ENCODE measurements at places on chromosomes 6 and 20.
A peak's percentile ranks its signal among the peaks of the same experiment; 100 is the strongest.

DNA sequence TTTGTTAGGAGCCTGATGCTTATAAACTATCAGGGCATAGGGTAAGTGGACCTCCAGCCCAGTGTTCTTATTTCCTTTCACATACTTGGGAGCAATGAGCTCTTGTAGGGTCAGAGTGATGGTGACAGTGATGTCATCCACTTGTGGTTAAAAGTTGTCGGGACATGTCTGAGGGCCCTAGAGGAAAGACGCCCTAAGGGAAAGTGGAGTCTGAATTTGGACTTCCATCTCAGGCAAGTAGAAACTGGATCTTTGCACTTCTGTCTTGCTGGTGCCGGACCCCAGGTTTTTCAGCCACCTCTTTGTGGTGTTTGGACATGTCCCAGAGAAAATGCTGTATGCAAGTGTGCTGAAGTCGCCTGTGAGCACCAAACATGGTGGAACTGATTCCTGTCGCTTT is 900.5 kb downstream of the C6orf118 start:
- peak; percentile 59 for DNase-seq

GRCh38 chr20:3987296-3987695 is 28.1 kb downstream of the RNF24 start:
- no peak for DNase-seq

DNA sequence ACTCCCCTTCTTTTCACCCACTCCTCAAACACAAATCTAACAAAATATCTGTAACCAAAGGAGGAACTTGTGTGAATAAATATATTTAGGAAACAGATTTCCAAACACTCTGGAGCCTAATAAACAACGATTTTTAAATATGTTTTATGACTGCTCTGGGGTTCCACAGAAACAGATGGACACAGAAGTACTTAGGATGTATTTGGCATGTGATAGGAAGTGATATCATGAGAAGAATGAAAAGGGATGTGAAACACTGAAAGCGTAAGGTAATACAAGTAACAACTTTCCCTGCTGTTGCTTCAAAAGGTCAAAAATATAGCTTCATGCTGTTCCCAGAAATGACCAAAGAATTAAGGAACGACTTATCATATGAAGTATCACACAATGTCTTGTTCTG is 26.1 kb upstream of the ENPP1 start:
- DNase-seq, result no peak

DNA sequence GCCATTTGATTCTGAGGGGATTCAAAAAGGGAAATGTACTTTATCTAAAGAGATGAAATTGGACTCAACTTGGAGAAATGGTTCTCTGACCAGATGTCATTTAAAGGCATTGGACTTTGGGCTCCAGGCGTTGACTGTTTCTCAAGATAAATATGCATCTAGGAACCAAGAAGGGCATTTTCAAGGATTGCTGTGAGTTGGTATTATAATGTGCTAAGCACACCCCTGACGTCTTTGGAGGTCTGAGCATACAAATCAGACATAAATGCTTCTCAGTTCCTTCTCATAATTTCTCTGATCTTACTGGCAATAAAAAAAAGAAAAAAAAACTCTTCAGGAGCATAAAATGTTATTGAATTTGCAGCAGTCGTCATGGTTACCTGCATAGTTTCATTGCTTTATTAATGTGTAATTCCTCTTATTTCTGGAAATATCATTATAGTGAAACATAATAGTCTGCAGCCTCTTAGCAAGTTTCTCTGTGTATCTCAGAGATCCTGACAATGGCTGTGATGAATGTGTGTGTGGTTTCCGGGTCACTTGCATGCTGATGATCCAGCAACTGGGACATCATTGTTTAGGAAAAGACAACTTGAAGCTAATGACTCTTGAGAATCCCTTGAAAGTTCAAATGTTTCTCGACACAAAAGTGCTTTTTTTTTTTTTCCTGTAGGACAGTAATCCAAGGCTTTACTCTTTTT is 136.0 kb downstream of the AIG1 start:
- DNase-seq, result no peak

DNA sequence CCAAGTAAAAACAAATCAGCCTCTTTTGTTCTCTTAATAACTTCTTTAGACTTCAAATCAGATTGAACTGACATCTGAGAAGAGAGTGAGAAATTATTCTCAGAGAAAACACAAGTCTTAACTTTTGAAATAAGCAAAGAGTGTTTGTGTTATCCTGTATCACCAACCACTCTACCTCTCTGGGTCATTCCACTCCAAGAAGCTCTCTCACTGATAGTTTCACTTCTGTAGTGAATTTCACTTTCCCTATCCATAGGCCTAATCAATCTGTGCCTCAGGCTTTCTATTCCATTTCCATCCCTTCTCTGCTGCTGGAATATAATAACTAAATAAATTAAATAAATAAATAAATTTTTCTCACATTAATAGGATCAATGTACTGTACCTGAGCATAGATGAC is 235.0 kb downstream of the HTR1B start:
- DNase-seq, result no peak

DNA sequence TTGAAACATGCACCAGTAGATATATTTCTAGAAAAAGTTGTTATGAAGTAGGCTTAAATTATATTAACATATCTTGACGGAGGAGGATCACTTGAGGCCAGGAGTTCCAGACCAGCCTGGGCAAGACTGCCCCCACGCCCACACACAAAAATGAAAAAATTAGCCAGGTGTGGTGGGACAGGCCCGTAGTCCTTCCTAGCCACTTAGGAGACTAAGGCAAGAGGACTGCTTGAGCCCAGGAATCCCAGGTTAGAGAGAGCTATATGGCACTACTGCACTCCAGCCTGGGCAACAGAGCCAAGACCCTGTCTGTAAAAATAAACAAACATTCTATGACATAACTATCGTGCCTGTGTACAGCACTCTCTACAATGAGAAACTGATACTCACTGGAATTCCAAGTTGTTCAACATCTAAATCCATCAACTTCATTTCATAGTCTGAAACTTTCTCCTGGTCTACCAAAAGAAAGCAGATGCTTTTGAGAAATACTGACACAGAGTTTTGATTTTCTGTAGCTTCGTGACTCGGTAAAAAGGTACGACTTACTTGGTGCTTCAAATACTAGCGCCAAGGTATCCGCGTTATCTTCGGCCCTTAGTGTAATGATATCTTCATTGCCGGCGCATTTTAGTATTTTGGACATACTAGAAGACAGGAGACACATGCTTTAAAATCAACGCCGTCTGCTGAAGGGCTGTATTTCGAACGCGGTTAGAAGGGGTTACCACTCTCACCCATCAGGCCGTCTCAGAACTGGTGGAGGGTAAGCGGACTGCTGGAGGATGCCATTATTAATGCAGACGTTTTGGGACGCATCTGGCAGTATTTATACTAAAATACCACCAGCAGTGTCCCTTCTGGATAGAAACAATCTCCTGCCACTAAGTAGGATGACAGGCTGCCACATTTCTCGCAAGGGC is 1.3 kb downstream of the PCNA start:
- DNase-seq, result peak; percentile 7

GRCh38 chr6:25963426-25964123 is 973 bp downstream of the TRIM38 start:
- DNase-seq, result peak; percentile 56

DNA sequence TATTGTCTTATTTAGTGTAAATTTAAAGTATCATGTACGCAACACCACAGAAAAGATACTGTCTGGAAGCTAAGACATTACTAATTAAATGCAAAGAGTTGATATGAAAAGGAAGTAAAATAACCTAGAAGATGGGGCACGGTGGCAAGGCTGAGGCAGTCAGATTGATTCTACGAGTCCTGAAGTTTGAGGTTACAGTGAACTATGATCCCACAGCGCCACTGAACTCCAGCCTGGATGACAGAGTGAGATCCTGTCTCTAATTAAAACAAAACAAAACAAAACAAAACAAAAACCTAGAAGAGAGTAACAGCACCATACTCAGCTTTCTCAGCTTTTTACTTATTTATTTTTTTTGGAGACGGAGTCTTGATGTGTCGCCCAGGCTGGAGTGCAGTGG is 199.0 kb downstream of the PRKN start:
- DNase-seq, result no peak

DNA sequence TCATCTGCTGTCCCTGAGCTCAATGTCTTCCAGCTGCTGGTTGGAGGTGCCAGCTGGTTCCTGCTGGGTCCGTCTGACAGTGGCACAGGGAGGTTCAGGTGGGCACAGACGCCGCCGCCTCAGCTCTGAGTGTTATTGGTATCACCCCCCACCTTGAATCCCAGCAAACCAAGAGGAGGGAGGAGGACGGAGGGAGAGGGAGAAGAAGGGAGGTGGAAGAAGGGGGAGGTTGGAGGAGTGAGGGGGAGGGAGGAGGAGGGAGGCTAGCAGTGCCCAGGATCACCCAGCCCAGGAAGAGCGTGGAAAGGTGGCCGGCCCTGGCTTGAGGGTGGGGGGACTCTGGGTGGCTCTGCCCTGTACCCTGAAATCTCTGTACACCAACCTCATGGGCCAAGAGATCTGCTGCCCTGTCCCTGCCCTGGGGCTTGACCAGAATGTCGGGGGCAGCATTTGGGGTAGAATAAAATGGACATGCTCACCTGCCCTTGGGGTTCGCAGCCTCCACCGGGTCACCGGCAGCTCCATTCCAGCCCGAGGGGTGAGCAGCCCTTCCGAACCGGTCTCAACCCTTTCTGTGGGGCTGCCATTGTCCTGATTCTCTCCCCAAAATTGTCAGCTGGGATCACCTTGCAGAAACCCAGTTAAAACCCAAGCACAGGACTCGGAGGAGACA is 17.1 kb downstream of the NTSR1 start:
- DNase-seq, result no peak

GRCh38 chr6:167684276-167685104 is 142.2 kb upstream of the AFDN start:
- DNase-seq, result no peak

DNA sequence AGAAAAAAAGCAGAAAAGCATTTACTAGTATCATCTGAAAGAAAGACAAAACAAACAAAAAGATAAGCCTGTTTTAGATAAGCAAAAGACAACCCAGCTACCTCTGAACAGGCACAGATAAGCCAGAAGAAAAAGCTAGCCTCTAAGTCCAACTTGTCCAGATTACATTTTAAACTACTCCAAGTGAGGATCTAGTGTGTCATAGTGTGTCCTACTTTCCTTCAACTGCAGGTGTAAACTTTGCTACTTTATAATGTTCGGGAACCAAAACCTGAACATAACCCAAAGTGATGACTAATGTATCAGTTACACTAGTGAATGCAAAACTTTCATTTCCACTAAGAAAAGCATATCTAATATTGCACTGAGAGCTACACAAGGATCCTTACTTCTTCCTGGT is 19.5 kb downstream of the ADNP start:
- DNase-seq, result no peak

GRCh38 chr6:112835078-112835477 is 487.9 kb downstream of the RFPL4B start:
- DNase-seq, result no peak

- no peak for DNase-seq
Measured at GRCh38 chr20:43923917-43924316, 9.3 kb downstream of the TOX2 start.

DNA sequence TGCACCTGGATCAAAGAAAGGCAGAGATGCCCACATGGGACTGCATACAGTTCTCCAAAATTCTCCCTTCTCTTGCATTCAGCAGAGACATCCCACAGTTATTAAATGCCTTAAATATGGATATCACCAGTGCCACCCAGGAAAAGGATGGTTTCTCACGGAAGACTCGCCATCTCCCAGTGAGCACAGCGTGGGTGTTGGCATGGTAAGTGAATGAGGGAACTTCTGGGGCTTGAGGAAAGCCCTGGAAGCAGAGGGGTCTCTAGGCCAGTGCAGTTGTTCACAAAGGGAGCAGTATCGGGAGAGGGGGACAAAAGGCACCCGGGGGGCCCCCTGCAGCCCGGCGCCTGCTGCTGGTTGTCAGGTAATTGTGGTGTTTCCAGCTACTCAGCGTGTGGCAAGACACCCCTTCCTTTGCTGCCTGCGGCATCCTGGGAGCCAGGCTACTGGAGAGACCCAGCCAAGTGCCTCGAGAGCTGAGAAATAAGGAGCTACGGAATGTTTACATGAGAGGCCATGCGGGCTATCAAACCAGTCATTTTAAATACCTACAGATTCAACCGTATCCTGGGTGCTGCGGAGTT is 125.4 kb downstream of the PXDC1 start:
- DNase-seq, result no peak

DNA sequence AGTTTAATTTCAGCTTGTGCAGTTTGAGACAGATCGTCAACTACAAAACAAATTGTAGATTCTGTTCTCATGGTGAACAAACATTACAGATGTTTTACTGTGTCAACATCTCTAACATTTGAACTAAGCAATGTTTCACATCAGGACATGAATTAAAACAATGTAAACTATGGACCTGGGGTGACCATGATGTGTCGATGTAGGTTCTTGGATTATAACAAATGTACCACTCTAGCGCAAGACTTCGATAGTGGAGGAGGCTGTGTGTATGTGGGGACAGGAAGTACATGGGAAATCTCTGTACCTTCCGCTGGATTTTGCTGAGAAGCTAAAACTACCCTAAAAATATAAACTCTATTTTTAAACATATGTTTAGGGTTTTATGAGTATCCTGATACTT is 17.1 kb downstream of the HIVEP2 start:
- no peak for DNase-seq

Measured in foreskin keratinocyte (primary cell).